Natural killer cell treated with Interleukin-12 subunit alpha and Interleukin-12 subunit beta and Interleukin-15 and Interleukin-18, amount 100 ng/mL, for 72 hours (primary cell): ENCODE measurements at places on chromosomes 4 and X.

- DNase-seq, result no peak
Measured at GRCh38 chr4:76659103-76659490, 224.1 kb downstream of the SHROOM3 start.

- no peak for DNase-seq
Measured at GRCh38 chr4:148141501-148141900, 300.7 kb downstream of the NR3C2 start.

DNA sequence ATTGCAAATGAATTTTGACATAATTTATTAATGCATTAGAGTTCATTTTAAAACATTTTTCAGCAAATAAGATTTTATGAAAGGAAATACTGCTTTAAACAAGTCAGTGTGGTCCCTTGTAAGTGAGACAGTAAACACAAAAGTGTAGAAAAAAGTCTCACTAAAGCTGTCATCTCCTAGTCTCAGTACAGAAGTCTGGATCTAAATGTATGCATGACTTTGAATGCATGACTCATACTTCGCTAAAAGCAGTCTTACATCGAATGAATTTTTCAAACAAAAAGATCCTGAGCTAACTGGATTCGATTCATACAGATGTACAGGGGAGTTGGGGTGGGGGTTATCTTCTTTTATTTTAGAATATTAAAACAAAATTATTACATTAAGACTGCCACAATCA, 207.4 kb upstream of the VCX start:
- no peak for DNase-seq

GRCh38 chr4:22179124-22179874, 230.7 kb upstream of the KCNIP4 start:
- no peak for DNase-seq

DNA sequence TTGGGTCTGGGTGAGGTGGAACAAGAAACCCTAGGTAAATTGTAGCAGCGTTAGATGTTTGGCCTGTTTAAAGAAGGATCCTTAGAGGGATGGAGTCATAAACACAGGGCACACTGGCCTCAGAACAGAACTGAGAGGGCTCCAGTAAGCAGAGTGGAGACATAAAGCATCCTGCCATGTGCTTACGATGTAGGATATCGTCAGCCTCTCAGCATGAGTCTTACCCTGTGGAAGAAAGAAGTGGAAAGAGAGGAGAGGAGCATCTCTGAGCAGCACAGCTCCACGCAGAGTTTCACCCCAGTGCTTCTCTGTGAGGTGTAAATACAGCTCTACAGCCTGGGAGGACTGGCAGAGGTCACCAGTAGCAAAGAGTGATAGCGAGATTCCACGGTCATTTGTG, 27.8 kb upstream of the SORBS2 start:
- no peak for DNase-seq

DNA sequence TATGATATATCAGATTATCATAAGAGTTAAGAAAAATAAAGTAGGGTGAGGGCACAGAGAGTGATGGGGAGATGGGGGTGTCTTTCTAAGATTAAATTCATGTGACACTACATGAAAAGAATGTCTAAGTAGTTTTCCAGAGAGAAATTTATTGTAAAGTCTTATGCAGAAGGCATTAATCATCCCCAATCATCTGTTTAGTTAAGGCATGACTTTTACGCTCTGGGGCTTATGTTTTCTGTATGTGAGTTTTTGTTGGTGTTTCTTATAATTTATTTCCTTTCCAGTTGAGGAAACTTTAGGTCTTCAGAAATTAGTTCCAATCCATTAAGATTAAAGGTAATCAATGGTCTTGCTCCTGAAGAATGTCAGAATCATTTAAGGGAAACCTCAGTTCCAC, 383.0 kb upstream of the GALNT7 start:
- DNase-seq, result no peak

GRCh38 chrX:36436361-36436760, 516.8 kb downstream of the CFAP47 start:
- no peak for DNase-seq

DNA sequence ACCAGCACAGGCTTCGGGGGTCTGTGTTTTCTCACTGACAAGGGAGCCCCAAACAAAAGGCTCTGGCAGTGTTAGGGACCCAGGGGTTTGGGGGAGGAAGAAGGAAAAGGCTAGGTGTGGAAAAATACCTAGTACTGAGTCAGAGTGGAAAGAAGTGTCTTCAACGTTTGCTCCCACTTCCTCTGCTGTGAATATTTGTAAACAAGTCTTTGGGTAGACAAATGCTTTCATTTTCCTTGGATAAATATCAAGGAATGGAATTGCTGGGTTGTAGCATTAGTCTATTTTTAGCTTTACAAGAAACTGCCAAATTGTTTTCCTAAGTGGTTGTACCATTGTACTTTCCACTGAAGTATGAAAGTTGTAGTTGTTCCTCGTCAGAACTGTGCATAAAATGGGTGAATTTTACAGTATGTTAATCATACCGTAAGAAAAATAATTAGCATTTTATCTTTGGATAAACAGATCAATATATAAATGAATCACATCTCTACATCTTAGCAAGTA, 17.4 kb downstream of the COL4A5 start:
- no peak for DNase-seq

DNA sequence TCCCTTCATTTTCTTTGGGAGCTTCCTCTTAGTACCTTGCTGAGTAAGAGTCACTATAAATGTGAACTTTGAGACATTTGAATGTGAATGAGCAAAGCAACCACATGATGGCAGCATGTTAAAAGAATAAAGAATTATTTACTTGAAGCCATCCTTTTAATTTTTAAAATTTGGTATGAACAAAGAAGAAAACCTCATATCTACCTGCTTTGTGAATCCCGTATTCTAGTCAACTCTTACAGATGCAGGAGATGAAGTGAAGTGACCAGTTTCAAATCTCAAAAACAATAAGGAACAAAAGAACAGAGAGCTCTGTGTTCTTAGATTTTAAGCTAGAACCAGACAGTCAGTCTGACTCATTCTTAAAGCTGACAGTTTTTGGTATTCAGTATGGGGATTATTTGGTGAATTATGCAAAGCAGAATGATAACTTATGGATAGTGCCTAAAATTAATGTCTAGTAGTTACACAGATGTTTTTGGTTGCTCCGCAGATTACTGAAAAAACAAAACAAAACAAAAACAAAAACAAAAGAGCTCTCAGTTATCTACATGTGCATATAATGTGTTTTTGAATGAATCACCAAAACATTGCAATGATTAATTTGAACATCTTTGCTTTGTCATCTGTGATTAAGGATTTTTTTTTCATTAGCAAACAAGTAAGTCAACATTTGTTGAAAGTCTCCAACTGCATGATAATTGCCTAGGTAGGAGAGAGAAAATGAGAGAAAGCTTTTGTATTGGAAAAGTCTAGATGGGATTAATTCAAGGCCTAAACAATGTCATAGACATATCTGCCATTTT, 48.2 kb upstream of the H2AZ1 start:
- DNase-seq, result no peak

GRCh38 chr4:3121110-3121509, 46.6 kb downstream of the HTT start:
- DNase-seq, result no peak

- DNase-seq, result no peak
Measured at GRCh38 chrX:11381464-11381863, 88.3 kb downstream of the AMELX start.

- no peak for DNase-seq
Measured at GRCh38 chrX:42714981-42715700, 62.8 kb downstream of the PPP1R2C start.

GRCh38 chrX:118745570-118745969, 18.2 kb downstream of the IL13RA1 start:
- no peak for DNase-seq

- no peak for DNase-seq
Measured at GRCh38 chrX:129318375-129318774, 204.9 kb downstream of the SMARCA1 start.

GRCh38 chr4:125666635-125667034, 351.9 kb downstream of the FAT4 start:
- no peak for DNase-seq

DNA sequence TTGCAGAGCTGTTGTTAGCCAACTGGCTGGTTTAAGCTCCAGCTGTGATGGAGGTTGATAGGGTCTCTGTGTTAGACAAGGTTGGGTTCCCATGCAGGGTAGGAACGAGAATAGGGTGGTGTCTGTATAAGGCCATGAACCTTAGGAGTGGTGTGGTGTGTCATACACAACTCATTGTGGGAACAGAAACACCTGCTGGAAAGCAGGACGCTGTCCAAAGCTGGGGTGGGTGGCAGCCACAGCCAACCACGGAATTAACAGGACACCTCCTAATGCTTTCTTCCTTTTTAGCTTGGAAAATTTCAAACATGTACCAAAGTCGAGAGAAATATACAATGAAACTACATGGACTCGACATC, 94.4 kb downstream of the ARHGAP10 start:
- no peak for DNase-seq

GRCh38 chr4:2910409-2910808, 52.8 kb downstream of the NOP14 start:
- no peak for DNase-seq

DNA sequence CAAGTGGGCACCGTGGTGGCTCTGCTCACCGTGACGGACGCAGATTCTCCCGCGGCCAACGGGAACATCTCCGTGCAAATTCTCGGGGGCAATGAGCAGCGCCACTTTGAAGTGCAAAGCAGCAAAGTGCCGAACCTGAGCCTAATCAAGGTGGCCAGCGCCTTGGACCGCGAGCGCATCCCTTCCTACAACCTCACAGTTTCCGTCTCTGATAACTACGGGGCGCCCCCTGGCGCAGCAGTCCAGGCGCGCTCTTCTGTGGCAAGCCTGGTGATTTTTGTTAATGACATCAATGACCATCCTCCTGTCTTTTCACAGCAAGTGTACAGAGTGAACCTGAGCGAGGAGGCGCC, 2.7 kb downstream of the FAT4 start:
- DNase-seq, result no peak

- DNase-seq, result no peak
Measured at GRCh38 chr4:101115887-101116286, 231.4 kb downstream of the PPP3CA start.

GRCh38 chrX:48676893-48677270, 6.7 kb upstream of the WAS start:
- DNase-seq, result no peak

DNA sequence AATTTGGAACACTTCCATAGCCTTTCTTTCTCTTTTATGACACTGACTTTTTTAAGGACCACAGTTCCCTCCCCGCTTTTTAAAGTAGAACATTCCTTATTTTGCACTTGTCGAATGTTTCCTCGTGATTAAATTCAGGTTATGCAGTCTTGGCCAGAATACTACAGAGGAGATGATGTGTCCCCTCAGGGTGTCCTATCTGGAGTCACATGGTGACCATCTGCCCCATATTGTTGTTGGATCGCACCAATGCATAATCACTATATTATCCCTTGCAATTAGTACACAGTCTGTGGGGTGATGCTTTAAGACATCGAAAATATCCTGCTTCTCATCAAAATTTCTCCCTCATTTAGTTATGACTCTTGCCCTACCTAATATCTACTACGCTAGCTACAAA, 27.4 kb downstream of the WDFY3 start:
- no peak for DNase-seq

- no peak for DNase-seq
Measured at GRCh38 chr4:7587433-7588405, 153.0 kb upstream of the PSAPL1 start.

DNA sequence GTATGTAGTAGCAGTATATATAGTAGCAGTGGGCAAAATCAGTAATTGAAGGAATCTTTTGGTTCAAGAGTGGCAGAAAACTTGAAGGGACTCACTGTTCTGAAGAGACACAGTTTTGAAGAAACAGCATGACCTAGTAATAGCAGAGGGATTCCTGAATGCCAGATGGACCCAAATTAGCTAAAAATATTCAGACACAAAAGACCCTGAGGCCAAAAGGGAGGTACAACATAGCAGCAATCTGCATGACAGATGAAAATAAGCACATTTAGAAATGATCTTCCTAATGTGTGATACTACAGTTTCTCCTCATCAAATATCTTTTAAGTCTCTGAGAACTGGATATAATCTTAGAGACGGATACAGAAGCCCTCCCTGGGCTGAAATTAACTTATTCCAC, 536.6 kb downstream of the PPARGC1A start:
- no peak for DNase-seq

- no peak for DNase-seq
Measured at GRCh38 chrX:72498782-72499181, 73.9 kb downstream of the HDAC8 start.

DNA sequence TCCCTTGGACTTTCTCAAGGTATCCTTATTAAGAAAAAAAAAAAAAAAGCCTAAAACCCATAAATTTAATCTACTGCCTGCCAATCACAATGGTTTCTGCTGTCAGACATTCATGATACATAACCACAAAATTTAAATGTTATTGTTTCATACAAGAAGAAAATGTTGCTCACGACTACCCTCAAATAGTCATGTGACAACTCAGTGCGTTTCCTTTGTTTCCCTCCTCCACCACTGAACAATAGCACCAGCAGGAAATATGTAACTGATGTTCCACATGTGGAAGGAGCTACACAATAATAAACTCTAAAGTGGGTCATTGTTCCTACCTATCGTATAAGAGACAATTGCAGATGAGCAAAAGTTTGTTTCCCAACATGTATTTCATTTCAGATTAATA, 244.1 kb upstream of the EDNRA start:
- no peak for DNase-seq

DNA sequence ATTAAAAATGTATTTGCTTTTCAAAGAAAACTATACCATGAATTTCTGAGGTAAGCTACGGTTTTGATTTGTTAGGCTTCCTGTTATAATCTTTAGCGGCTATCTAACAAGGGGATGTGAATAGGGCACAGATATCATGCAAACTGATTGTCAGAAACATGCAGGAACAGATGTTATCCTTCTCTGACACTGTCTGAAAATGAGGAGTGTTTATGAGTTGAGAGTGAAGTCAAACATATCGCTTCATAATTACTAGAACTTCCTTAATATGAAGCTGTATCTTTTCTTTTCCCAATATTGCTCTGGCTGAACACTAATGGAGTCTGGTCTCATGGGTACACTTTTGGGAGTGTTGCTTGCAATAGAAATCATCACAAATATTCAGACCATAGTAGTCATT, 16.3 kb upstream of the SULT1B1 start:
- DNase-seq, result no peak

- DNase-seq, result no peak
Measured at GRCh38 chrX:101415180-101416145, 7.4 kb downstream of the HNRNPH2 start.

GRCh38 chr4:150318971-150319370, 240.7 kb downstream of the DCLK2 start:
- no peak for DNase-seq

- no peak for DNase-seq
Measured at GRCh38 chr4:177441061-177441802, 1.0 kb downstream of the AGA start.

DNA sequence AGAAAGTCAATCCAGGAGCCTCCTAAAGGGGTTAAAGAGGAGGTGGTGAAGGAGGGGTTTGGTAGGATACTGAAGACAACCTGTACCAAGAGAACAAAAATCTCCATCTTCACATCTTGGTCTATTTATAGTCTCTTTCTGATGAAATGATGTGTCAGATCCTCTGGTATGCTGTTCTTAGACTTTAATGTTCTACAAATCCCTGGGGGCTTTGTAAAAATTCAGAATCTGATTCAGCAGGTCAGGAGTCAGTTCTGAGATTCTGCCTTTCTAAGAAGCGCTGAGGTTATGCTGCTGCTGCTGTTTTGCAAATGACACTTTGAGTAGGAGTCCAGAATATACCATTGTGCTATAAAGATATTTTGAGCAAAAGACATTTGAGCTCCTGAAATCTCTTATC, 172.9 kb upstream of the GLRA2 start:
- DNase-seq, result no peak
